ENCODE measurements at places on chromosomes 16 and 17.

DNA sequence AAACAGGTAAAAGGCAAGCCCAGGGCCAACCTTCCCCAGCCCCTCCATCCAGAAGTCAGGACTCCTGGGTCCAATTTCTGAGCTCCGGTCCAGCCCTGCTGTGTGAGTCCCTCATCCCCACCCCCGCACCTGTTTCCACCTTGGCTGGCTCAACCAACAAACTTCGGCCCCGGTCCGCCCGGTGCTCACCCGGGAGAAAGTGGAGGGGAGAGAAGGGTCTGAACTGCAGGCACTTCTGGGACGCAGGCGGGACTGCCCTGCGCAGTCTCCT lies 541 bp downstream of the RHBDF2 start:
- no peak for DNase-seq

GRCh38 chr16:51211148-51211547 lies 60.1 kb upstream of the SALL1 start:
- no peak for DNase-seq

DNA sequence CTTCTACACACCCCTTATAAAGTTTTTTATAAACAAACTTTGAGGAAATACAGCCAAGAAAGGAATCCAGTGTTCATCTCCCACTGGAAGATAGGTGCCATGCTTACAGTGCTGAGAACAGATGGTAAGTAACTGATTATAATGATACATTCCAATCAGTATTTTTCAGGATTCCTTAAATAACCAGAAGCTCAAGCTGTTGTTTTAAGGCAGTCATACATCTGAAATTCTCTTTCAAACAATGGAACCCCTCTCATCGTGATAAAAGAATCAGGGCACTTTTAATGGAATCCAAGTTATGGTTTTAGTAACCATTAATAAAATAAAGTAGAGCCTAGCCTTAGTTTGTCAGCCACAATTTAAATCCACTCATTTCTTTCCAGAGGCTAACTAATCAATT lies 56.1 kb upstream of the STAC2 start:
- DNase-seq = no peak

GRCh38 chr17:83068641-83069570 lies 10.5 kb upstream of the METRNL start:
- DNase-seq = no peak

DNA sequence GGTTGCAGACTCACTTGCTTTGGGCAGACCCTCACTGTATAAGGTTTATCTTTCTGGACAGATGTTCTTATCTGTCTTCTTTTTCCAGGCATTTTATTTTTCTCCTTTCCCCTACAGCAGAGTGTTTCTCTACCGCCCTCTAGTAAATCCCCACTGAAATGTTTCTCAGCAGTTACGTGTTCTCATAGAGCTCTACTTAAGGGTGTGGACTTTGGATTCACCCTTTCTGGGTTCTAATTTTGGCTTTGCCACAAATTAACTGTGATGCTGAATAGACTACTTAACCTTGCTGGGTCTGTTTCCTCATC lies 2.0 kb downstream of the ADAT1 start:
- no peak for DNase-seq

DNA sequence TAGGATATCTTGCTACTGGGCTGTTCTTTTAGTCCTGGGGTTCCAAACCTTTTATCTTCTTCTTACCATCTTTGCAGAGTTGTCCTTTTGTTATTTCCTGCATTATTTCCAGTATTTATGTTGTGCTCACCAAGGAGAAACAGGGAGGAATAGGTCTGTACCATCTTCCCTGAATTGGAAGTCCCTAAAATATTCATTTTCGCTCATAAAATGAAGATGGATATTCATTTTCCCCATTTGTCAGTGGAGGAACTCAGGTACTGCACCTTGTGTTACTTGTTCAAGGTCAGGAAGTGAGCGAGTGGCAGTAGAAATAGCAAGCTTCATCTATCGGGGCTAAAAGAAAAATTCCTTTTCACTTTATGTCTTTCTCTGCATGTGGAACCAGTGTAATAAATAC lies 989.7 kb downstream of the CDH11 start:
- DNase-seq = no peak

GRCh38 chr17:54426296-54426886 lies 474.3 kb upstream of the TOM1L1 start:
- DNase-seq = no peak

- DNase-seq = no peak
These were observed 29.8 kb upstream of the CCDC182 start for GRCh38 chr17:57774872-57775271.

Measured in DND-41 (cell line).